Testis (tissue), 5 donors: ENCODE measurements at places on chromosomes 1 and 21. TPM values are rescaled to one million over a fixed set of nuclear protein-coding genes. Genes with fewer than 3 reads are reported as not detected.
A peak's percentile ranks its signal among the peaks of the same experiment; 100 is the strongest.

DNA sequence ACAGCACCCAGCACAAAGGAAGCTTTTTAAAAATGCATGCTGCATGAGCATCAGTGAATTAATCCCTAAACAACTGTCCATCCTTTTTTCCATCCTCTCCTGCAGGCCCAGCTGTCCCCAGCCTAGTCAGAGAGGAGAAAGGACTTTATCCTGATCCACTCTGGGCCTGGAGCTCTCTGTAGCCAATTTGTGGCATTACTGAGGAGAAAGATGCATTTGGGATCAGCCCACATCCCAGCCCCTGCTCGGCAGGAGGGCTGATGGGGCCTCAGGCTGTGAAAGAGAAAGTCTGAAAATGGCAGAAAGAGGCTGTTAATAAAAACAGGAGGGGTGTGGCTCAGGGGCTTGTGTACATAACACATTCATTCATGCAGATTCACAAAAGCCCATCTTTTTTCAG lies 37.5 kb upstream of the ATP2B4 start:
- H3K4me1 ChIP-seq, result peaks cover 7% of the 10 kb centered on the region
- H3K36me3 ChIP-seq, result no peaks in the 10 kb centered on the region
- H3K27me3 ChIP-seq, result no peaks in the 10 kb centered on the region
- DNase-seq, result no peak

GRCh38 chr1:153220606-153221303 lies 3.4 kb downstream of the PRR9 start:
- no peak overlapping the region for H3K4me3 ChIP-seq
- no peaks in the 10 kb centered on the region for H3K4me1 ChIP-seq
- peak; percentile 34 for DNase-seq
- H3K27me3 ChIP-seq, result no peaks in the 10 kb centered on the region
- no peak overlapping the region for H3K27ac ChIP-seq

- H3K27me3 ChIP-seq, result no peaks in the 10 kb centered on the region
- no peak overlapping the region for H3K27ac ChIP-seq
- no peaks in the 10 kb centered on the region for H3K4me1 ChIP-seq
- DNase-seq, result no peak
- no peaks in the 10 kb centered on the region for H3K36me3 ChIP-seq
Observed at GRCh38 chr1:239228451-239228850, 157.9 kb upstream of the CHRM3 start.

DNA sequence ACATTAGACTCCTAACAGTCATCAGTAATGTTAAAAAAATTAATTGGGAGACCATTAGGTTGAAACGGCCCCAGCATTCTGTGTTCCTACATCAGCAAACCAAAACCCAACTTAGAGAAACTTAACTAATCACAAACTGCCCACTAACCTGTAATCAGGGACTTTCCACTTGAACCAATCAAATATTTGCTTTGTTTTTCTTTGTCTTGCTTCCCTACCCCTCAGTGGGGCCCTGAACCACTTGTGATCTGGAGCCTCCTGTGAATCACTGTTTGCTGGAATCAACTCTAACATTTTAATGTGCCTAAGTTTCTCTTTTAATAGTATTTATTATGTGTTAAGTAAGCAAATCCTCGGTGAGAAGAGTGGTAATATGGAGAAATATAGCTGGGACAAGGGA lies 64.0 kb downstream of the ABCA4 start:
- H3K27me3 ChIP-seq, result no peaks in the 10 kb centered on the region
- no peak for DNase-seq
- H3K4me3 ChIP-seq, result no peak overlapping the region
- no peaks in the 10 kb centered on the region for H3K36me3 ChIP-seq
- H3K4me1 ChIP-seq, result peaks cover 4% of the 10 kb centered on the region

- no peak for DNase-seq
- no peaks in the 10 kb centered on the region for H3K36me3 ChIP-seq
- no peaks in the 10 kb centered on the region for H3K4me1 ChIP-seq
- H3K27ac ChIP-seq, result no peak overlapping the region
Observed at GRCh38 chr1:209549443-209550205, 33.9 kb upstream of the CAMK1G start.

GRCh38 chr1:92817986-92818764 lies 13.7 kb upstream of the RPL5 start:
- H3K27ac ChIP-seq, result no peak overlapping the region
- no peaks in the 10 kb centered on the region for H3K36me3 ChIP-seq
- no peak overlapping the region for H3K4me3 ChIP-seq
- no peaks in the 10 kb centered on the region for H3K27me3 ChIP-seq

DNA sequence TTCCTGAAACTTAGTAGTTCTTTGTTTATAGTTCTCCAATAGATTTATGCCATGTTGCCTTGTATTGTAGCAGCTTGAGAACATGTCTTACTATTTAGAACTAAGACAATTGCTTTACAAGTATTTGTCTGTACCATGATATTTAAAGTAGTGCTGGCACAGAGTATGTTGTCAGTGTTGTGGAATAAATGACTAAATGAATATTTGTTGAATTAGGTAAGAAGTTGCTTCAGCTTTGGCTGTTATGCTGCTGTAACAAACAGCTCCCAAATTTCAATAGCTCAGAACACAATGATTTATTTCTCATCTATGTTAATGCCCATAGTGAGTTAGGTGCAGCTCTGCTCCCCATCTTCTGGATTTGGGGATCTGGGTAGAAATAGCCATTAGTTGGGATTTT lies 90.2 kb upstream of the VCAM1 start:
- no peaks in the 10 kb centered on the region for H3K36me3 ChIP-seq
- H3K4me1 ChIP-seq, result no peaks in the 10 kb centered on the region
- DNase-seq, result no peak
- H3K27ac ChIP-seq, result no peak overlapping the region
- no peaks in the 10 kb centered on the region for H3K27me3 ChIP-seq

DNA sequence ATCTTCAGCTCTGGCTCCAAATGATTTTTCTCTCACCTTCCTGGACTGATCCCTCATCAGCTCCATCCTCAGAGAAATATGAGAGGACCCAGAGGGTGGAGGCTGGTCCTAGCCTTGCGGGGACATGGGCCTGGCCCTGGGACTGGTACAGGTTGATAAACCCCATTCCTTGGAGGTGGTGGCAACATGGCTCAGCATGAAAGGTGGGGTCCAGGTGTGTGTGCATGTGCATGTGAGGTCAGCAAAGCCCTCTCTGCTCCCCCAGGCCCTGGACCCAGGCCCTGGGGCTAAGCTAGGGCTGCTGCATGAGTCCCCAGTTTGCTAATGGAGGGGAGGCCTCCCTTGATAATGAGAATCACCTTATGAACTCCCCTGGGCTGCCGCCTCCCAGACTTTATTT lies 363.1 kb downstream of the MATN1 start:
- H3K4me3 ChIP-seq, result no peak overlapping the region
- no peaks in the 10 kb centered on the region for H3K27me3 ChIP-seq
- no peak for DNase-seq
- no peaks in the 10 kb centered on the region for H3K36me3 ChIP-seq
- no peak overlapping the region for H3K27ac ChIP-seq

GRCh38 chr1:246106342-246106763 lies 400.7 kb downstream of the SMYD3 start:
- DNase-seq, result no peak
- H3K27ac ChIP-seq, result no peak overlapping the region
- no peaks in the 10 kb centered on the region for H3K27me3 ChIP-seq
- no peak overlapping the region for H3K4me3 ChIP-seq
- no peaks in the 10 kb centered on the region for H3K36me3 ChIP-seq

DNA sequence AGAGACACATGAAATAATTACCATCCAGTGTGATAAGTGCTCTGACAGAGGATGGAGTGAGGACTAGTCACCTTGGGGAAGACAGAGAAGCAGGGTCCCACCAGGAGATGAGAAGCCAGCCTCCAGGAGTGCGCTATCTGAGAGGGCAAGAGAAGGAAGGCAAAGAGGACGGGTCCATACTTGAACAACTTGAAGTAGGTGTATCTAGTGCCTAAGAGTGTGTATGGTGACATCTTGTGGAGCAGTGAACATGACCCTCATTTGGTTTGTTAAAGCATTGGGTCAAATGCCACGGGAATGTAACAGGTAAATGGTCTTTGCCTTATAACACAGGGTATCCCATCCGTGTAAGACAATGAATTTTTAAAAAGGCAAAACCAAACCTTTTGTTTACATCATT lies 39.8 kb downstream of the MRPL39 start:
- H3K4me1 ChIP-seq, result no peaks in the 10 kb centered on the region
- no peaks in the 10 kb centered on the region for H3K27me3 ChIP-seq
- no peak overlapping the region for H3K27ac ChIP-seq

DNA sequence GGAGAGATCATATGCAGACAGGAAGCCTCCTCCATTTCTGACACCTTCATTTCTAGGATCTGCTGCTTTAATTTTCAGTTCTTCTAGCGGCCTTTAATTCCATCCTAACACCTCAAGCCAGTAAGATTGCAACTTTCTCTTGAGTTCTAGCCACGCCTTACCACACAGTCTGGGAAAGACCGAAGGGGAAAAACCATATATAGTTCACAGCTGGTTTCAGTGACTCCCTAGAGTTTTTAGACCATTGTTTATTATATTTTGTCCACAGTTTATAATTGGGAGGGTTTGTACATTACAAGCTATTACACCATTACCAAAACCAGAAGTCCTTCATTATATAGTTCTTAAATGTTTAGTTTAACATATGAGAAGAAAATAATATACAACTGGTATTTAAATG lies 37.5 kb downstream of the DPH5 start:
- H3K4me1 ChIP-seq, result no peaks in the 10 kb centered on the region
- no peaks in the 10 kb centered on the region for H3K27me3 ChIP-seq
- no peak overlapping the region for H3K4me3 ChIP-seq
- H3K36me3 ChIP-seq, result no peaks in the 10 kb centered on the region
- DNase-seq, result no peak

GRCh38 chr1:200684015-200684414 lies 14.3 kb upstream of the DDX59 start:
- H3K27ac ChIP-seq, result no peak overlapping the region
- H3K36me3 ChIP-seq, result no peaks in the 10 kb centered on the region
- no peaks in the 10 kb centered on the region for H3K4me1 ChIP-seq
- DNase-seq, result no peak
- H3K4me3 ChIP-seq, result no peak overlapping the region

DNA sequence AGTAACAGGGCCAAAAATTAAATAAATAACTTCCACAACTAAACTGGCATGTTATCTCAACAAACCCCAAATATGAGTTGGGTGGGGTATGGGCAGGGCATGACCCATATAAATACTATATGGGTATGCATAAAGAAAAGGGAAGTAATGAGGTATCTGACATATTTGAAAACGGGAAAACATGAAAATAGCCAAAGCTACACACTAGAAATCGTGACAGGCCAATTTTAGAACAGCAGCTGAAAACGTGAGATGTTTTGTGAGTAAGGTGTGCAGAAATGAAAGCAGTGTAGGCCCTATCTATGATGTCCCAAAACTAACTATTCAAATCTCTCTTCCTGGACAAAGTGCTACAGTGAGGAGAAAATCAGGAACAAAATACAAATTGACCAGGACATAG lies 537.9 kb upstream of the NR5A2 start:
- no peaks in the 10 kb centered on the region for H3K36me3 ChIP-seq
- DNase-seq, result no peak
- no peaks in the 10 kb centered on the region for H3K4me1 ChIP-seq
- H3K4me3 ChIP-seq, result no peak overlapping the region

- H3K36me3 ChIP-seq, result no peaks in the 10 kb centered on the region
- no peak overlapping the region for H3K27ac ChIP-seq
- no peak overlapping the region for H3K4me3 ChIP-seq
- peaks cover 12% of the 10 kb centered on the region for H3K4me1 ChIP-seq
Observed at GRCh38 chr1:2978691-2979190, 42.5 kb upstream of the ACTRT2 start.

GRCh38 chr1:109218516-109218915 lies 4.8 kb downstream of the SARS1 start:
- DNase-seq, result peak; percentile 62
- H3K27me3 ChIP-seq, result no peaks in the 10 kb centered on the region
- no peak overlapping the region for H3K4me3 ChIP-seq

DNA sequence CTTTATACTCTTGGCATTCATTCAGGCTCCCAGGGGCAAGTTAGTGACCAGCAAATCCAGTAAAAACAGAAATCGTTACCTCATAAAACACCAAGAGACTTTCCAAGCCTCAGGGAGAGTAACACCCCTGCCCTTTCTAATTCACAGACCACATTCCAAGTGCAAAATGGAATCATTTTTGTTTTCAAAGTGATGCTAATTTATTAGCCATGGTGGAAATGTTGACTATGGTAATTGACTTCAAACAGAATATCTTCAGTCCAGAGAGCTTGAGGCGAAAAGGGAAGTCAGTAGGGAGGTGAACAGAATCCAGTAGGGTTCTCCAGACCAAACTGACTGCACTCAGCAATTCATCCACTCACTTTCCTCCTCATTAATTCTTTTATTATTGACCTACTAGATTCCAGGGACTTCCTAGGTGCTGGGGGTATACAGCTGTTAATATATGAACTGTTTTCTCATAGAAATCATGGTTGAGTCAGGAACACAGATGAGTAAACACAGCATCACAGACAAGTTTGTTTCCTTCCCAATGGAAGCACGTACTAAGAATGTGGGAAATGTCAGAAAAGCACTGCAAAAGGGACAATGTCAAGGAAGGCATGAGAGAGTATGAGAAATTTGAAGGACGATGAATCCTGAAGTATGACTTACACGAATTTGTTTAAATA lies 388.5 kb upstream of the C1orf87 start:
- no peak overlapping the region for H3K4me3 ChIP-seq
- no peaks in the 10 kb centered on the region for H3K27me3 ChIP-seq
- no peaks in the 10 kb centered on the region for H3K36me3 ChIP-seq
- H3K4me1 ChIP-seq, result no peaks in the 10 kb centered on the region

DNA sequence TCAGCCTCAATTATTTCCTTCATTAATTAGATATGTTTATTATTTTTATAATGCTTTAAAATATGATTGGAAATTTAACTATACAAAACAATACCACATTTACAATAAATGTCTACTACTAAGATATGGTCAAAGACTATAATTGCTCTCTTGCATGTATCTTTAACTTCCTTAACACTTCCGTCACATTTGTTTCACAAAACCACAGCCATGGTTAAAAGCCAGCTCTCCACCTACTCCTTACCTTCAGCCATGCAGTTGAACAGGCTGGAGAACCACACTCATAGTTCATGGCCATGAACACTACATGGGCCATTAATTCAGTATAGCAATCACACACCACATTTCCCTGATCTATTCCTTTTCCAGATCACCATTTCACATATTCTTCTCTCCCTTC lies 72.2 kb downstream of the NME7 start:
- H3K36me3 ChIP-seq, result no peaks in the 10 kb centered on the region
- H3K4me3 ChIP-seq, result no peak overlapping the region
- no peaks in the 10 kb centered on the region for H3K4me1 ChIP-seq
- H3K27me3 ChIP-seq, result no peaks in the 10 kb centered on the region

- no peak overlapping the region for H3K4me3 ChIP-seq
- no peak overlapping the region for H3K27ac ChIP-seq
- no peak for DNase-seq
- H3K27me3 ChIP-seq, result no peaks in the 10 kb centered on the region
- no peaks in the 10 kb centered on the region for H3K4me1 ChIP-seq
Observed at GRCh38 chr21:20527731-20528460, 470.3 kb upstream of the NCAM2 start.

GRCh38 chr1:161215076-161215475 lies at the start of gene FCER1G:
Gene FCER1G, plus strand, starts transcription at chr1:161215295. Its CDS starts 27 bp downstream, at chr1:161215322.
- H3K27ac ChIP-seq, result no peak within 1 kb of the TSS
- no peaks in the 10 kb centered on the region for H3K27me3 ChIP-seq
- no peak for DNase-seq
- H3K4me1 ChIP-seq, result no peaks in the 10 kb centered on the region

The SMPDL3B gene
- total RNA-seq, result 2.1 TPM

The GJB5 gene
- not detected for total RNA-seq

The PCBP3 gene
- 35.7 TPM for total RNA-seq

The FAM163A gene
- total RNA-seq, result 3.5 TPM

The UTS2 gene
- total RNA-seq, result not detected

The GPR161 gene
- 6.1 TPM for total RNA-seq

The TEDDM1 gene
- total RNA-seq, result not detected

The PLXNA2 gene
- 5.5 TPM for total RNA-seq

The TBX19 gene
- total RNA-seq, result 2.7 TPM

The RAB7B gene
- 8.4 TPM for total RNA-seq

The SLC37A1 gene
- total RNA-seq, result 22.6 TPM

The CNKSR1 gene
- total RNA-seq, result 7.6 TPM
